Thoracic aorta (tissue), 2 donors: ENCODE measurements at places on chromosomes 7 and 10. TPM values are rescaled to one million over a fixed set of nuclear protein-coding genes. Genes with fewer than 3 reads are reported as not detected.

The SFTPA2 gene
- not detected for total RNA-seq

The PANK1 gene
- total RNA-seq: 0.95 TPM

The IPMK gene
- 7.5 TPM for total RNA-seq

The CLDN3 gene
- not detected for total RNA-seq

The MLXIPL gene
- 6.4 TPM for total RNA-seq

The DENND2A gene
- 4.9 TPM for total RNA-seq

- H3K4me1 ChIP-seq: no peaks in the 10 kb centered on the region
- DNase-seq: no peak
- no peak overlapping the region for H3K4me3 ChIP-seq
- H3K27me3 ChIP-seq: no peaks in the 10 kb centered on the region
Observed at GRCh38 chr7:96685755-96686154, 23.9 kb downstream of the SEM1 start.

GRCh38 chr7:70298780-70299471, 700.7 kb downstream of the AUTS2 start:
- H3K36me3 ChIP-seq: no peaks in the 10 kb centered on the region
- no peak overlapping the region for H3K4me3 ChIP-seq
- no peak overlapping the region for H3K27ac ChIP-seq
- DNase-seq: no peak
- H3K4me1 ChIP-seq: no peaks in the 10 kb centered on the region

GRCh38 chr7:74683799-74684198, 26.3 kb downstream of the GTF2I start:
- DNase-seq: no peak
- H3K4me1 ChIP-seq: no peaks in the 10 kb centered on the region
- H3K36me3 ChIP-seq: no peaks in the 10 kb centered on the region

- no peaks in the 10 kb centered on the region for H3K27me3 ChIP-seq
- no peak for DNase-seq
- H3K27ac ChIP-seq: no peak overlapping the region
- H3K4me3 ChIP-seq: no peak overlapping the region
- peaks cover 9% of the 10 kb centered on the region for H3K36me3 ChIP-seq
- H3K4me1 ChIP-seq: peaks cover 5% of the 10 kb centered on the region
Observed at GRCh38 chr7:18610331-18610948, 114.9 kb downstream of the HDAC9 start.

DNA sequence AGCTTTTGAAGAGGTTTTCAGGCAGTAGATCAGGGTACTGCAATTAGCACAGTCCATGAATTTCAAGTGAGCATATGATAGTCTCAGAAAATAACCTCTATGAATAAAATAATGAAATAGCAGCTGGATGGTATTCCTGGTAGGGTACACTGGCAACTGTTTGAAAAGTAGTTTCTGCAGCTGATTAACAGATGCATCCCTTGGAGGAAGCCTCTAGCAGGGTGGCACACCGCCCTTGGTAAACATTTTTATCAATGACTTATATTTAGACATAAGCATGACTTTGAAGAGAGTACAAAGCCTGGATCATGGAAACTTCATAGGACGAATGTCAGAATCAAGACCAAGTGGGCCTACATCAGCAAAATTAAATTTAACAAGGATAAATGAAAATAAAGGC, 26.8 kb downstream of the WNT16 start:
- no peaks in the 10 kb centered on the region for H3K27me3 ChIP-seq
- no peak for DNase-seq
- H3K4me3 ChIP-seq: no peak overlapping the region

- no peak for DNase-seq
- H3K27me3 ChIP-seq: no peaks in the 10 kb centered on the region
- H3K4me1 ChIP-seq: peaks cover 5% of the 10 kb centered on the region
- no peak overlapping the region for H3K27ac ChIP-seq
- H3K36me3 ChIP-seq: no peaks in the 10 kb centered on the region
Observed at GRCh38 chr7:73611017-73611555, 13.2 kb downstream of the MLXIPL start.

DNA sequence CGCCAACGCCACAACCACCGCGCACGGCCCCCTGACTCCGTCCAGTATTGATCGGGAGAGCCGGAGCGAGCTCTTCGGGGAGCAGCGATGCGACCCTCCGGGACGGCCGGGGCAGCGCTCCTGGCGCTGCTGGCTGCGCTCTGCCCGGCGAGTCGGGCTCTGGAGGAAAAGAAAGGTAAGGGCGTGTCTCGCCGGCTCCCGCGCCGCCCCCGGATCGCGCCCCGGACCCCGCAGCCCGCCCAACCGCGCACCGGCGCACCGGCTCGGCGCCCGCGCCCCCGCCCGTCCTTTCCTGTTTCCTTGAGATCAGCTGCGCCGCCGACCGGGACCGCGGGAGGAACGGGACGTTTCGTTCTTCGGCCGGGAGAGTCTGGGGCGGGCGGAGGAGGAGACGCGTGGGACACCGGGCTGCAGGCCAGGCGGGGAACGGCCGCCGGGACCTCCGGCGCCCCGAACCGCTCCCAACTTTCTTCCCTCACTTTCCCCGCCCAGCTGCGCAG, 424 bp downstream of the EGFR start:
- H3K27me3 ChIP-seq: no peaks in the 10 kb centered on the region
- DNase-seq: no peak
- H3K4me1 ChIP-seq: peaks cover 63% of the 10 kb centered on the region
- H3K4me3 ChIP-seq: peak overlapping the region; percentile 86
- H3K36me3 ChIP-seq: no peaks in the 10 kb centered on the region

GRCh38 chr7:73626814-73627213, 2.5 kb upstream of the MLXIPL start:
- no peaks in the 10 kb centered on the region for H3K36me3 ChIP-seq
- peaks cover 15% of the 10 kb centered on the region for H3K27me3 ChIP-seq
- no peak overlapping the region for H3K4me3 ChIP-seq

GRCh38 chr7:85164376-85164775, 22.5 kb downstream of the SEMA3D start:
- H3K27me3 ChIP-seq: no peaks in the 10 kb centered on the region
- no peak overlapping the region for H3K27ac ChIP-seq
- no peak overlapping the region for H3K4me3 ChIP-seq
- no peak for DNase-seq
- H3K36me3 ChIP-seq: no peaks in the 10 kb centered on the region

DNA sequence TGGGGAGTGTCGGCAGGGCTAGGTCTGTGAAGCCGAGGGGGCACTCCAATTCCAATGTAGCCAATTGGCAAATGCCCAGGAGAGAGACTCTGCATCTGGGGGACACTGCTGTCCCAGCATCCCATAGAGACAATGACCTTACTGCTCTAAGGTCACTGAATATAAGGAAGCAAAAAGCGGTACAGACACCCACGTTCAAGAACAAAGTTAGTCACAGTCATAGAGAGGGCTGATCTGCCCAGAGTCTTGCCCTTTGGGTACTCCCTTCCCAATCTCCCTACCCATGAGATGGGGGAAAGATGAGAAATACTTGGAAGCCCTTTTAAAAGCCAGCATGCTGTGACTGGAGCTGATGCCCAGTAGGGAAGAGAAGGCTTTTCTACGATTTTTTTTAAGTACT, 76.3 kb upstream of the GSDME start:
- peaks cover 6% of the 10 kb centered on the region for H3K4me1 ChIP-seq
- H3K36me3 ChIP-seq: no peaks in the 10 kb centered on the region
- no peaks in the 10 kb centered on the region for H3K27me3 ChIP-seq
- H3K4me3 ChIP-seq: no peak overlapping the region

DNA sequence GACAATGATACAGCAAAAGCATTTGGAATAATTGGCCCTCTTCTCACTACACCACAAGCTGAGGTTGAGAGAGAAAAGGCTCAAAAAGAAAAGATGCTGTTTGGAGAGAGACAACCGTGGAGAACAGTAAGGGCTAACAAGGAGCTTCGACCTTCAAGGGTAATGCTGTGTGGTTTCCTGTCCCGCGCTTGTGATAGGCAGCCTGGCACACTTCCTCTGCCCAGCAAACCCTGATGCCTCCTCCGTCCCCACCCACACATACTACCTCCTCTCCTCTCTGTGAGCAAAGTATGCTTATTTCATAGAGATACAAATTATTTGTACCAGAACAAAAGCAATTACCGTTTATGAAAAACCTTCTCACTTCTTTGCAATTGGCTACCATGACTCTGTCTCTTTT, 755.4 kb downstream of the KCNMA1 start:
- H3K4me3 ChIP-seq: no peak overlapping the region
- H3K36me3 ChIP-seq: no peaks in the 10 kb centered on the region
- H3K27ac ChIP-seq: no peak overlapping the region
- no peak for DNase-seq
- no peaks in the 10 kb centered on the region for H3K27me3 ChIP-seq

DNA sequence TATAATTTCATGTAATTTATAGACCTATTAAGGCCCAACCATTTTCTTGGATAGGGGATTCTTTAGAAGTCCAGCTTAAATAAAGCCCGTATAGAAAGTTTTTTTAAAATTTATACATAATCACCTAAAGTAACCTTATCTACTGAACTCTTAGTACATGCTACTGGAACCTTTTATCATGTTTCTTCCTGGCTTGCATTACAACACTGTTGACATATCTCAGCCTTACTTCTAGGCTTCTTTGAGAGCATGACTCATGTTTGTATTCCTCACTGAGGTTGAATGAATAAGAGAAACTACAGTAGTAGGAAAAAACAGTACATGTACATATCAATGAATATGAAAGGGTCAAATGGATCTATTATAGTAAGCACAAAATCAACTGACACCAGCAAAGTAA, 8.2 kb upstream of the MAGI2 start:
- H3K27ac ChIP-seq: no peak overlapping the region
- no peaks in the 10 kb centered on the region for H3K27me3 ChIP-seq
- H3K4me3 ChIP-seq: no peak overlapping the region
- DNase-seq: no peak
- peaks cover 37% of the 10 kb centered on the region for H3K4me1 ChIP-seq

DNA sequence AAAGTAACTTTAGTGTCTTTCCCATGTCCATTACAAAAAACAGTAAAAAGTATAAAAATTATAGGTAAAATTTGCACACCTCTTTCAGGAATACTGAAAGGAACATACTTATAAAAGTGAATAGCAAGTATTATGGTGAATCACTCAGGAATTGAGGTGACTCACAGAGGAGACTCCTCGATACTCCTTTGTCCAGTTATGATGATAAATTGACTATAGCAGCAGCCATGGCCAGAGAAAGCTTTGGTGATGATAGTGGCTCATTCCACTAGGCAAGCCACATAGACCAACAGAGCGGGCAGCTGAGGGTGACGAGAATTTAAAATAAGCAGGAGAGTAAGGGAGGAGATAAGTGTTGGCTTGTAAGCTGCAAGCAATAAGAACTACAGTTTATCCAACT, 1231.1 kb upstream of the CELF2 start:
- H3K4me1 ChIP-seq: no peaks in the 10 kb centered on the region
- H3K27ac ChIP-seq: no peak overlapping the region
- H3K27me3 ChIP-seq: no peaks in the 10 kb centered on the region
- no peak for DNase-seq
- no peaks in the 10 kb centered on the region for H3K36me3 ChIP-seq

- DNase-seq: no peak
- H3K4me1 ChIP-seq: no peaks in the 10 kb centered on the region
- no peak overlapping the region for H3K27ac ChIP-seq
- no peak overlapping the region for H3K4me3 ChIP-seq
- H3K36me3 ChIP-seq: no peaks in the 10 kb centered on the region
Observed at GRCh38 chr10:130913844-130914243, 397.7 kb downstream of the TCERG1L start.

DNA sequence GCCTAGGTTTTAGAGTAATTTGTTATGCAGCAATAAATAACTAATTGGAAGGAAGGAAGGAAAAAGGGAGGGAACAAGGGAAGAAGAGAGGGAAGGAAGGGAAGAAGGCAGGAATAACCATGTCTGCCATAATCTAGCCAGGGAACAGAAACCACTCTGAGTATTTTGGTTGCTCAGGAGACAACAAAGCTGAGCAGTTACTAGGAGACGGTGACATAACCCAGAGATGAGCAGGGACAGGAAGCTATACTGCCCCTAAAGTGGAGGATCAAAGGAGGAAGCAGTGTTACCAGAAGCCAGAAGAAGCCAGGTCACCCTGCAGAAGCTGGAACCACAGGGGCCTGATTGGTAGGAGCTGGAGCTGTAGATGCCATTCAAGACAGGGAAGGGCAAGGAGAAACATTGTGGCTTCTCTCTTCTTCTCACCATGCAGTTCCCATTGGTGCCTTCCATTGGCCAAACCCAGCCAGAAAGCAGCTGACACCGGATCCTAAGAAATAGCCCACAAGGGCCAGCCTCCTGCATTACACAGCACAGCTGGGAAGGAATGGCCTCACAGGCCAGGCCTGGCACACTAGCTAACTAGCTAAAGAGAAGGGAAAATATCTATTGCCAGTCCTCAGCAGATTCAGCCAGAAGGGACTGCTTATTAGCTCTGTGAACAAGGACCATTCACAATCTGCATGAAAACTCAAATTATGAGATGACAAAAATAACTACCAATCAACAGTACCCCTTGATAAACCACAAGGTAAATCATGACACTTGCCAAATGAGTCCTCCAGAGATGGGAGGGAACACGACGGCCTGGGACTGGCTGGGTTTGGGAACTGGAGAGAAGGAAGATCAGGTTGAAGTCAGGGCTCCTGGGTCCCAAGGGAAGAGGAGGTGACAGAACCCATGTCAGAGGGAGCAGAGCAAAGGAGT, 184.5 kb upstream of the NFE2L3 start:
- peaks cover 14% of the 10 kb centered on the region for H3K4me1 ChIP-seq
- H3K27me3 ChIP-seq: no peaks in the 10 kb centered on the region
- H3K27ac ChIP-seq: no peak overlapping the region
- no peaks in the 10 kb centered on the region for H3K36me3 ChIP-seq

- DNase-seq: no peak
- no peaks in the 10 kb centered on the region for H3K27me3 ChIP-seq
- no peaks in the 10 kb centered on the region for H3K36me3 ChIP-seq
Observed at GRCh38 chr7:131166066-131166465, 161.6 kb upstream of the MKLN1 start.
